ENCODE measurements at places on chromosomes 2 and 18.

DNA sequence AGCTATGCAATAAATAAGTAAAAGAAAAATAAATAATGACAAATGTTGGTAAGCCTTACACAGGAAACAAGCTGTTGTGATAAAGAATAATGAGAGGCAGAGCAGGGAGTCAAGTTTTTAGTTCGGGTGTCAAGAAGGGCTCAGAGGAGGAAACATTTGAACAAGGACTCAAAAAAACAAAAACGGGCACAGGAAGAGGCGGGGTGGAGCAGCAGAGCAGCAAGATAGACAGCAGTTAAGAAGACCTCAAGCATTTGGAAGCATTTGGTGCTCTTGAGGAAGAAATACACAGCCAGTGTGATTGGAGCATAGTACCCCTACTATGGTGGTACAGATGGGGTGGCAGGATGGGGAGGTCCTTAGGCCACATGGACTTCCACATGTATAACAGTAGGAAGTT is 2.8 kb downstream of the TMEM169 start:
- DNase-seq, result no peak

GRCh38 chr2:84427235-84428138 is 31.6 kb downstream of the SUCLG1 start:
- DNase-seq, result no peak

DNA sequence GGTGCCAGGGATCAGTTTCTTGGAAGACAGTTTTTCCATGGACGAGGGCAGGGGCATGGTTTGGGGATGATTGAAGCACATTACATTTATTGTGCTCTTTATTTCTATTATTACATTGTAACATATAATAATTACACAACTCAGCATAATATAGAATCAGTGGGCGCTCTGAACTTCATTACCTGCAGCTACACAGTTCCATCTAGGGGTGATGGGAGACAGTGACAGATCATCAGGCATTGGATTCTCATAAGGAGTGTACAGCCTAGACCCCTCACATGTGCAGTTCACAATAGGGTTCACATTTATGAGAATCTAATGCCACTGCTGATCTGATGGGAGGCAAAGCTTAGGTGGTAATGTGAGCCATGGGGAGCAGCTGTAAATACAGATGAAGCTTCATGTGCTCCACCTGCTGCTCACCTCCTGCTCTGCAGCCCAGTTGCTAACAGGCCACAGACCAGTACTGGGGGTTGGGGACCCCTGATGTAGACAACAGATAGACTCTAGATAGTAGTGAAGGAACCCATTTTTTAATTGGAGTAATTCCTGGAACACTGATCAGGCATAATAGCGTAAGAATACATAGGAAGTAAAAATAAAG is 41.5 kb upstream of the MC4R start:
- no peak for DNase-seq

- DNase-seq, result no peak
These were observed 76.4 kb upstream of the ITGA6 start for GRCh38 chr2:172350839-172351479.

- no peak for DNase-seq
These were observed 2.6 kb downstream of the RBMS1 start for GRCh38 chr2:160490733-160491685.

- no peak for DNase-seq
These were observed 180.0 kb upstream of the MMADHC start for GRCh38 chr2:149767516-149767974.

- DNase-seq, result no peak
These were observed 199.9 kb downstream of the BCL2 start for GRCh38 chr18:63119647-63120046.

DNA sequence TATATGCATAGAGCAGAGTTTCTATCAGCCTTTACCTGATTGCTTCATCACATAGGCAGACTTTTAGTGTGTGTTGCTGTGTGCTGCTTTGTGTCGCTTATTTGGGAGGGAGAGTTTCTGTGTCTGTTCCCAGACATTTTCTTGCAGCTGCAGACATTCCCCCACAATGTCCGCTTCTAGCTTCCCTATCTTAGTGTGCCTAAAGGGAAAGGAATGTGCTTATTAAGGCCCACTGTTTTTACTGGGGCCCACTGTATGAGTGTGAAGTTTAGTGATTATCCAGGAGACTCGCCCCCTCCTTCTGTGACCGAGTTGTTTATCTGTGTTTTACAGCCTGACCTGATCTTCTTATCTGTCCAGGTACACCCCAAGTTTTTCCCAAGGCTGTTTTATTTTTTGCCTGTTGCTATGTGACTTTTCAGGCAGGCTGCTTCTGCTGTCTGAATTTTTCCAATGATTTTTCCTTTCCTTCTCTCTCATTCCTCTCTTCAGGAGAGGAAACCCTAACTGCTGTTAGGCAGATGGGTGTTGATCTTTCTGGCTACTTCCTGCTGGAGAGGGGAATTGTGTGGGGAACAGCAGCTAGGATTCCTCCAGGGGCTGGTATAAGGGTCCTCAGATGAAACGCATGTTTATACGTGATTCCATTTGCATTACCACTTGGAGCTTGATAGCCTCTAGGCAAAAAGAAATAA is 47.6 kb downstream of the STK17B start:
- no peak for DNase-seq

DNA sequence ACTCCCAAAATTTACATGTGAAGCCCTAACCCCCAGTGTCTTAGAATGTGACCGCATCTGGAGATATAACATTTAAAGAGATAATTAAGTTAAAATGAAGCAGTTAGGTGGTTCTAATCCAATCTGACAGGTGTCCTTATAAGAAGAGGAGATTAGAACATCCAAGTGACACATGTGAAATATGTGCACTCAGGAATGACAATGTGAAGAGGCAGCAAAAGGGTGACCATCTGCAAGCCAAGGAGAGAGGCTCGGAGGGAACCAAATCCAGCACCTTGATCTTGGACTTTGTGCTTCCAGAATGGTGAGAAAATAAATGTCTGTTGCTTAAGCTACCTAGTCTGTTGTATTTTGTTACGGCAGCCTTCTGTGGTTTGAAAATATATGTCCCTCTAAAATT is 165.4 kb downstream of the FIGN start:
- DNase-seq, result no peak

GRCh38 chr18:48733643-48734253 is 194.9 kb downstream of the CTIF start:
- no peak for DNase-seq

DNA sequence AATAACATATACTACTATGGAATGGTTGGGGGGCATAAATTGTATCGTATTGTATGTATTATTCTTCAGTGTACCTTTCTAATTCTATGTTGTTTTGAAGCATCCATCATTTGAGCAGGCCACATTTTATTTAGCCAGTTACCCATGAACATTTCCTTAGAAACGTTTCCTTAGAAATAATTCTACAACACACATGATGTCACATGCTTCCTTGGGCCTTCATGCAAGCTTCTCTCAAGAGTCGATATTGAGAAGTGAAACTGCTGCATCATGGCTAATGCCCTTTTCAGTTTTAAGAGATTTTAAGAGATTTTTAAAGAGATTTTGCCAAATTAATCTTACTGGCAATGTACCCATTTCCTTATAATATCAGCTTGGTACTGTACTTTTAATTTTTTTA is 63.9 kb downstream of the ALPK2 start:
- DNase-seq, result no peak
